ENCODE measurements at places on chromosomes 5 and 9.
A peak's percentile ranks its signal among the peaks of the same experiment; 100 is the strongest.

DNA sequence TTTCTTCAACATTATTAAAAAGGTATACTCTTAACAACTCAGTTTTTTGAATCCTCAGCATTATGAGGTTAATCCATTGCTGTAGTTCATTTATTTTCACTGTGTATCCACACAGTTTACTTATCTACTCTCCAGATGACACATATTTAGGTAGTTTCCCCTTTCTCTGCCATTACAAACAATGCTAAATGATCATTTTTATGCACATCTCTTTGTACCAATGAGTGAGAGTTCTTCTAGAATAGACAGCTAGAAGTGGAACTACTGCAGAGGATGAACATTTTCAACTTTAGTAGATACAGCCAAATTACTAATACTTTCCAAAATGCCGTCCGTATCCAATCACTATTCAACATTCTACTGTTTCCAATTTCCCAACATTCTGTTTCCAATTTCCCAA lies 11.5 kb downstream of the AFF4 start:
- DNase-seq: no peak

- DNase-seq: no peak
These were observed 258.6 kb downstream of the TLE1 start for GRCh38 chr9:81430727-81431126.

DNA sequence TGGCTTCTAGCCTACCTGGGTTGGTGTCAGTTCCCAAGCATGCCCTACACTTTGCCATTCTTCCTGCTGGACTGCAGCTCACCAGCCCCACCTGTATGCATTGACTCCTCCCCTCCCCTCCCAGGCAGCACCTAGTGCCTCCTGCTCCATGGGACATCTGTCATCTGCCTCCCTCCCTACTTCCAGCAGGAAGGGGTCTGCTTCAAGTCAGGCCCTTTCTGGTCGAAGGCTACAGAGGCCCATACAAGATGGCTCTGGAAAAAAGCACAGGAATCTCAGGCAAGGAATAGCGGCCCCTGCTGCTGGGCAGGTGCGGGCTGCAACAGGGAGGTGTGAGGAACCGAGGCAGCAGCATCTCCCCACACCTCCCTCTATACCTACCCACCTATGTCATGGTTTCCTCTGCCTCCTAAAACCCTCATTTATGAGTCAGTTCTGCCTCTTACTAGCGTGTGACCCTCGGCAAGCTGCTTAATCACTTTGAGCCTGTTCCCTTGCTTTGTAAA lies 19.7 kb downstream of the WWC1 start:
- DNase-seq: peak; percentile 47

DNA sequence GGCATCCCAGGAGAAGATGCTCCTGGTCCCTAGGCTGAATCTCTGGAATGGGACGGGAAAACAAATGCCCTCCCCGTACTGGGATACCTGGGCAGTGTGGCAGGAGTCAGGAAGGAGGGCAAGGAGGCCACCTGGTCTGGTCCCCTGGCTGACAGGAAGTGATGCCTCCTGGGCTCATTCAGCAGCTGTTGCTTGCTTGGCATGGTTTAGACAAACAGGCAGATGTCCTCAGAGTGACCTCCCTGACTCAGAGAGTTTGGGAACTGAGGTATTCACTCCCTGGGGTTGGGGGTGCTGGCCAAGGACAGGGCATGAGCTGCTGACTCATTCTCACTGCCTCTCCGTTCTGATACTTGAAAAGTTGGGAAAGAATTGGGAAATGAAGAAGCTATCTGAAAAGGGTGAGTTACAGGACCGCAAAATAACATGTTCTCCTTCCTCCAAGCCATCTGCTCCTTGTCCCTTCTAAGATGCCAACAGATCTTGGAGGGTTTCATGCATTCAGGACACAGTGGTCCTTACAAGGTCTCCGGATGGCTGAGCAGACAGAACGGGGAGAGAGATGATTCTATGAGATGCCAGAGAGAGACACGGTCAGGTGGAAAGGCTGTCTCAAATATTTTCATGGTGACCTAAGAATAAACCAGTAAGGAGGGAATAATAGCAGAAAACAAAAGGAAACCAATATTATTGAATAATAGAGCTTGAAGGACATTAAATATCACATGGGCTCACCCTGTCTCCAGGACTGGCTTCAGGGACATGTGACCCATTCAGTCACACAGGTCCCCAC lies 534.5 kb downstream of the BNC2 start:
- peak; percentile 66 for DNase-seq

GRCh38 chr9:114396558-114397218 lies 8.9 kb upstream of the AKNA start:
- DNase-seq: no peak

GRCh38 chr9:8871796-8872445 lies 1072.3 kb upstream of the DMAC1 start:
- no peak for DNase-seq

- peak; percentile 82 for DNase-seq
These were observed 8.2 kb downstream of the UNC5A start for GRCh38 chr5:176818391-176819098.

DNA sequence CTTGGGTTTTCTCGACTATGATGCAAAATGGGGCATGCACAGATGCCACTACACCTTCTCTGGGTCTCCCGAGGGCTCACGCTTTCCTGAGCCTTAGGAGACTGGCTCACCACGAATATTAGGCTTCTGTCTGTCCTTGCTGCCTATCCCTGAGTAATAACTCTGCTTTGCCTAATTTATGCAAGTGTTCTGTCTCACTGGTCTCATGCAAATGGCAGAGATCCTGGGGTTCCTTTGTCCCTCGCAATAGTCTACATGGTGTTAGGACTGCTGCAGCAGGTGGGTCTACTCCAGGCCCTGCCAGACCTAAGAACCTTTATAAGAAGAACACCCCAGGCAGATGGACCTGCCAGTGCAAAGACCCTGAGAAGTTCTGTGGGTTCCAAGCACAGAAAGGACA lies 72.3 kb upstream of the HRH2 start:
- DNase-seq: no peak
